Caco-2 (cell line): ENCODE measurements at places on chromosomes 6 and 20.

- H3K4me3 ChIP-seq: no peak overlapping the region
- H3K36me3 ChIP-seq: no peaks in the 10 kb centered on the region; the same call in 1 of the 2 replicates
- no peak overlapping the region for H3K27ac ChIP-seq
- DNase-seq: no peak
Observed at GRCh38 chr6:36907781-36908180, 22.0 kb downstream of the C6orf89 start.

DNA sequence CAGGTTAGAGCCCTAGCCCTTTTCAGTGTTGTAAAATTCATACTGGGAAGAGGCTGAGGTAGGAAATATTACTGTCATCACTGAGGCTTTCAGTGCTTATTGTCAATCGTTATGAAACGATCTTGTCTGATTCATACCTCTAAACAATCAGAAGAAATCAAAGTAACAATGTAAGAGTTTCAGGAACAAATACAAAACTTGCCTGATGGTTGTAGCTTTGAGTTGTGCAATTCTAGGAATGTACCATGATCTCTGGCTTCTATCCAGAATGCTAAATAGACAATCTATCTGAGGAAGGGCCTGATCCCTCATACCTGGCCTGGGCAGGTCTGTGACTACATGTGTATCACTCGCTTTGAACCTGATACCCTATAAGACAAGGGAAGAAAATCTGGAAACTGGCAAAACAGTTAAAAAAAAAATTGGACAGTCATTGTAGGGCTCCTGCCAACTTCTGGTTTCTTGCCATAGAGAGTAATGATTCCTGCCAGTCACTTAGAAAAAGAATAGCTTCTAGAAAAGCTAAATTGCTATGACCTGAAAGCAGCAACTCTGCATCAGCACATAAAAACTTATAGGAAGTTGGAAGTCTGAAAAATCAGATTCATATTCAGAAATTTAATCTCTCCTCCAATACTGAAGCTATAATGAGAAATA is 234.7 kb downstream of the BTBD9 start:
- H3K27ac ChIP-seq: no peak overlapping the region
- DNase-seq: no peak
- peaks cover 22% of the 10 kb centered on the region for H3K4me1 ChIP-seq
- no peaks in the 10 kb centered on the region for H3K36me3 ChIP-seq

DNA sequence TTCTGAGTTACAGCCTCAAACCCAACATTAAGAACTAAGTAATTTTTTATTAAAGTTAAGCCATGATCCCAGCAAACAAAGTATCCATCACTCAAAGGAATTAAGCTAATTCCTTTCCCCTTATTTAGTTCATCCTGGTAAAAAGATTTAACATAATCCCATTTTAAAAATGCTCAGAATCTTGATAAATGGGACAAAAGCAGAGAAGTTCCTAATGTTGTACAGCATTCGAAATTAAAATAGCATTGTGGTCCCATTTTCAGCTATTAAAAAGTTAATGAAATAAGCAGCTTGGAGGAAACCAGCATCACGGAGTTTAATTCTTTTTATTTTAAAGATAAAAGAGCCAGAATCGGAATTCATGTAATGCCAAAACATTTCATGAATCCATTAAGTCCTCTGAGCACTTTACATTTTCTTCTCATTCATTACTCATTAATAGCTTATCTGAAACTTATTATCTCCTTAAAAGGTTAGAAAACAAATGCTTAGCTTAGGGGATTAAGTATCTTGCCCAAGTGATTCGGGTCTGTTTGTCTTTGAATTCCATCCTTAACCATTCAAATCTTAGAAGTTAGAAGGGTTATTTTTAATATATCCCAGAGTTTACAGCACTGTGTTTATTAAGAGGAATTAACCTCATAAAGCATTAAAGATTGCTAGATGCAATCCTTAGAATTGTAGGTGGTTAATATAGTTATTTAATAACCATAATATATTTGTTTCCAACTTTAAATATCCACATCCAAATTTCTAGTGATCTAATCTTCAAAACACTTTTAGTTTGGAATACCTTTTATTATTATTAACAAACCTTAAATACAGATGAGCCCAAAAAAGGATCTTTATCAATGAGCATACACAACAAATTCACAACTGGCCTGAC is 11.2 kb downstream of the RBM39 start:
- no peaks in the 10 kb centered on the region for H3K27me3 ChIP-seq
- peak overlapping the region; percentile 30 for H3K27ac ChIP-seq
- peaks cover 60% of the 10 kb centered on the region for H3K4me1 ChIP-seq
- no peak for DNase-seq

- H3K4me3 ChIP-seq: no peak overlapping the region
- H3K27me3 ChIP-seq: no peaks in the 10 kb centered on the region
- H3K4me1 ChIP-seq: no peaks in the 10 kb centered on the region
- no peaks in the 10 kb centered on the region; the same call in 1 of the 2 replicates for H3K36me3 ChIP-seq
- DNase-seq: no peak
Observed at GRCh38 chr6:161091972-161092701, 100.6 kb downstream of the MAP3K4 start.

DNA sequence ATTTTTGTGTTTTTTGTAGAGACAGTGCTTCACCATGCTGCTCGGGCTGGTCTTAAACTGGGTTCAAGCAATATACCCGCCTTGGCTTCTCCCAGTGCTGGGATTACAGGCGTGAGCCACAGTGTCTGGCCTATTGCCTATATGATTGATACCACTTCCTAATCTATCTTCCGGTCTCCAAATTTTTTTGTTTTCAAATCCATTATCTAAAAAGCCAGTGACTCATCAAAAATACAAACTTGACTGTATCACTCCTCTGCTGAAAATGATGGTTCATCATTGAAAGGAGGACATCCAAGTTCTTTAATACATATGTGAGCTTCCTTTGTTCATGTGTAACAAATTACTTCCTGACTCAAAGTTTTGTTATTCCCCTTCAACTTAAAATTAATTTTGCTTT is 35.5 kb downstream of the FAM8A1 start:
- no peaks in the 10 kb centered on the region for H3K27me3 ChIP-seq
- no peak overlapping the region for H3K4me3 ChIP-seq
- peaks cover 7% of the 10 kb centered on the region; the same call in 1 of the 2 replicates for H3K4me1 ChIP-seq
- H3K36me3 ChIP-seq: no peaks in the 10 kb centered on the region; the same call in 1 of the 2 replicates

DNA sequence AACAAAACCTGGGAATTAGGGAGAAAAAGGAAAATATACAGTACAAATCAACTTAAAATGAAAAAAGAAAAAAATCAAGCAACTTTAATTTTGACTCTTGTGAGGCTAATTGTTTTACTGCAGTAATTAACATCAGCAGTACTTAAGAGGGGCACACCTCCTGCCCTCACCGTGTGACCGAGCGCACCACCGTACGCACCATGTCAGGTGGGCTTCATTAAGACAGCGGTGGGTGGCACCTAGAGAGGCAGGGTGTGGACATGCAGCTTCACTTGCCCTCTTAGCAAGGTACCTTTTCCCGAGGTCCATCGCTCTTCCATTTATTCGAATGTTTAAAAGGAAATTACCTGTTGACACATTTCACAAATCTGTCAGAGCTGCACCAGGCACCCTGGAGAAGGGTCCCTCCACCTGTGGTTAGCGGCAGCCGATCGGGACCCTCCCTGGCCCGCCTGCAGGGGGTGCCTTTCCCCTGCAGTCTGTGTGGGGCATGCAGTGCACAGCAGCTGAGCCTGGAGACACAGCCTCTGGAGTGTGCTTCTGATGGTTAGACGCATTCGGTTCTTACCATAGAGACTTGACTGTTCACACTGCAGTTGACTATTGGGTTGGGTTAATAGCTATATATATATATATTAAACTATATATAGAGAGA is 184.1 kb downstream of the TMEM242 start:
- no peaks in the 10 kb centered on the region for H3K4me1 ChIP-seq
- H3K27ac ChIP-seq: no peak overlapping the region
- no peaks in the 10 kb centered on the region for H3K27me3 ChIP-seq
- H3K4me3 ChIP-seq: no peak overlapping the region
- no peaks in the 10 kb centered on the region; the same call in 1 of the 2 replicates for H3K36me3 ChIP-seq
